Stimulated activated CD8-positive, alpha-beta memory T cell treated with anti-CD3 and anti-CD28 coated beads, Interleukin-7, amount 100 ng/mL, for 24 hours (primary cell): ENCODE measurements at places on chromosomes 16 and 17.

- no peak for DNase-seq
Measured at GRCh38 chr17:57714665-57715180, 30.4 kb downstream of the CCDC182 start.

DNA sequence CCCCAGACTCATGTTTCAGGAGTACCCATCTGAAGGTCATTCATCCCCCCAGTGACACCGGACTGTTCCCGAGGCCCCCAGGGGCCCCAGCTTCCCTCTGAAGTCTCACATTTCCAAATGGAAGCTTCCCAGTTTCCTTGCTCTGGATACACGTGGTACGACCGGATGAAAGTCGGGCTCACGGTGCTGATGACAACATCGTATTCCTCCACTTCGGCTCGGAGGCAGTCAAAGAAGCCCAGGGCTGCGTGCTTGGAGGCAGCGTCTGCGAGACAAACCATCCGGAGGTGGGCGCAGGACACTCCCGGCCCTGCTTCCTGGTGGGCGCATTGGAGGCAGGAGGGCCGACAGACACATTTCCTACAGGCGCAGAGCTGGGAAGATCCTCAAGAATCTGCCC, 18.7 kb downstream of the DHRS7C start:
- DNase-seq: no peak

GRCh38 chr16:47358816-47359215, 102.0 kb downstream of the ITFG1 start:
- no peak for DNase-seq

GRCh38 chr16:24729951-24730815, 732 bp downstream of the TNRC6A start:
- no peak for DNase-seq

- no peak for DNase-seq
Measured at GRCh38 chr17:47791025-47791424, 30.6 kb downstream of the OSBPL7 start.

GRCh38 chr16:81485824-81486539, 41.4 kb downstream of the CMIP start:
- DNase-seq: no peak

DNA sequence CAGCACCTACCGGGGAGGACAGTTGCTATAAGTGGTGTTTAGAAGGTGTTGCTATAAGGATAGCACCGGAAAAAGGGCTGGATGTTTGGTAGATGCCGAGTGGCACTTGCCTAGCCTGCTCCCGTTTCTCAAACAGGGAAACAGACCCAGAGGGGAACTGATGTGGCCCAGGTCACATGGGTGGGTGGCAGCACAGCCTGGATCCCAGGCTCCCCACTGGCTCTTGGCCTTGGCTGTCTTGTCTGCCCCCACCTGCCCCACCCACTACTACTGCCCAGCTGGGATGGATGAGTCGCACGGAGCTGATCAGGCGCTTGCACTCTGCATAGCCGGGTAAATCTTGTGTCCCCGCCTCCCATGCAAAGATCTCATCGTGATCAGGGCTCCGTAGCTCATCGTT, 7.2 kb downstream of the SMTNL2 start:
- no peak for DNase-seq

- no peak for DNase-seq
Measured at GRCh38 chr17:78993981-78994671, 14.4 kb upstream of the LGALS3BP start.

- no peak for DNase-seq
Measured at GRCh38 chr17:31511195-31511578, 119.7 kb downstream of the RAB11FIP4 start.

GRCh38 chr16:87040169-87041117, 276.7 kb downstream of the C16orf95 start:
- DNase-seq: no peak

GRCh38 chr17:19928299-19928698, 49.3 kb downstream of the AKAP10 start:
- no peak for DNase-seq

GRCh38 chr16:79083508-79084299, 516.8 kb downstream of the MAF start:
- no peak for DNase-seq

GRCh38 chr17:27442702-27443101, 13.5 kb upstream of the KSR1 start:
- no peak for DNase-seq

DNA sequence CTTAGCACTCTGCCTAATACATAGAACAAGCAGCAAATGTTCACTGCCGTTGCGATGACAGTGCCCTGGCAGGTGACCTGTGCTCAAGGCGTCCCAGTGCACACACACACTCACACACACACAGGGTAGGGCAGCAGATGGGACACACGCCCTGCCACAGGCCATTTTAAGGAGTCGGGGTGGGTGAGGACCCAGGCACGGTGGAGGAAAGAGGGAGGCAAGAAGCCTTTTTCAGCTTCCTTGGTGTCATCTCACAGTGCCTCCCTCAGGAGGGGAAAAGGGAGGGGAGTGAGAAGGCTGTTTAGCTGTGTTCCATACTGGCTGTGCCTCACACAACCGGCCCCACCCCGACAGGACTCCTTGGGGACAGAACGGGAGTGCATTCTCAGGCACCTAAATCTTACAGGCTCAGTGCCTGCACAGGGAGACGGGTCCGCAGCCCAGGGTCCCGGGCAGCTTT, 1.5 kb downstream of the PITPNM3 start:
- DNase-seq: no peak

GRCh38 chr16:27511657-27512448, 37.9 kb downstream of the GTF3C1 start:
- no peak for DNase-seq
